Brain (organoid and tissue), 16 donors: ENCODE measurements at places on chromosomes 6 and 20. TPM values are rescaled to one million over a fixed set of nuclear protein-coding genes. Genes with fewer than 3 reads are reported as not detected.

Gene GJA10
- not detected for polyA plus RNA-seq

Gene FOXC1
- polyA plus RNA-seq: 7.9 TPM

Gene ERMARD
- 11.0 TPM for polyA plus RNA-seq

Gene CALHM6
- polyA plus RNA-seq: 1.2 TPM

Gene EEF1A2
- 1,308 TPM for polyA plus RNA-seq

Gene GMPR
- polyA plus RNA-seq: 28.9 TPM

Gene RAET1G
- polyA plus RNA-seq: not detected

Gene CDH26
- 0.41 TPM for polyA plus RNA-seq

Gene SIRPB2
- 0.95 TPM for polyA plus RNA-seq

Gene LPA
- 0.05 TPM for polyA plus RNA-seq

Gene MOXD1
- 3.3 TPM for polyA plus RNA-seq

Gene RIPPLY2
- 14.6 TPM for polyA plus RNA-seq

Gene C6orf58
- polyA plus RNA-seq: not detected

Gene BTNL2
- polyA plus RNA-seq: not detected

Gene OSTM1
- 3.2 TPM for polyA plus RNA-seq

Gene NRN1
- polyA plus RNA-seq: 44.2 TPM

Gene MUCL3
- polyA plus RNA-seq: not detected

Gene SOX4
- 231 TPM for polyA plus RNA-seq

Gene LHFPL5
- polyA plus RNA-seq: 5.4 TPM

Gene MLIP
- polyA plus RNA-seq: 1.6 TPM

Gene CTCFL
- polyA plus RNA-seq: not detected

Gene TEAD3
- 8.9 TPM for polyA plus RNA-seq

Gene ATXN1
- polyA plus RNA-seq: 4.5 TPM

Gene LY6G5B
- 4.1 TPM for polyA plus RNA-seq

Gene LRRC73
- polyA plus RNA-seq: 6.2 TPM

Gene MYLK4
- polyA plus RNA-seq: 0.31 TPM

Gene CYP39A1
- 0.48 TPM for polyA plus RNA-seq
